ENCODE measurements at places on chromosomes 3 and 15.

- DNase-seq: no peak
Measured at GRCh38 chr15:63166219-63166618, 8.9 kb upstream of the RPS27L start.

- DNase-seq: no peak
Measured at GRCh38 chr15:78263907-78264303, 457 bp upstream of the DNAJA4 start.

- no peak for DNase-seq
Measured at GRCh38 chr3:39468108-39468436, 592 bp downstream of the MOBP start.

DNA sequence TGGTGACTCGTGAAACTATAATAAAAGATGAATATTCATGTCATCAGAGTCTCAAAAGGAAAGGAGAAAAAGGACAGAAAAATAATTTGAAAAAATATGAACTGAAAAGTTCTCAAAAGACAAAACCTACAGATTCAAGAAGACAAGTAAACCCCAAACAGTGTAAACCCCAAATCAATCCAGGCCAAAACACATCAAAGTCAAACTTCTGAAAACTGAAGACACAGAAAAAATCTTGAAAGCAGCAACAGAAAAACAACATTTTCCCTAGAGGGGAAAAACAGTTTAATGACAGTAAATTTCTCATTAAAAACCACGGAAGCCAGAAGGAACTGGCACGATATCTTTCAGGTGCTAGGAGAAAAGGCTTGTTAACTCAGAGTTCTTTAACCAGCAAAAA lies 143.8 kb downstream of the PEAK1 start:
- DNase-seq: no peak

- no peak for DNase-seq
Measured at GRCh38 chr15:25668901-25669300, 194.2 kb downstream of the ATP10A start.

GRCh38 chr3:185402561-185402960 lies 39.6 kb downstream of the MAP3K13 start:
- DNase-seq: no peak

DNA sequence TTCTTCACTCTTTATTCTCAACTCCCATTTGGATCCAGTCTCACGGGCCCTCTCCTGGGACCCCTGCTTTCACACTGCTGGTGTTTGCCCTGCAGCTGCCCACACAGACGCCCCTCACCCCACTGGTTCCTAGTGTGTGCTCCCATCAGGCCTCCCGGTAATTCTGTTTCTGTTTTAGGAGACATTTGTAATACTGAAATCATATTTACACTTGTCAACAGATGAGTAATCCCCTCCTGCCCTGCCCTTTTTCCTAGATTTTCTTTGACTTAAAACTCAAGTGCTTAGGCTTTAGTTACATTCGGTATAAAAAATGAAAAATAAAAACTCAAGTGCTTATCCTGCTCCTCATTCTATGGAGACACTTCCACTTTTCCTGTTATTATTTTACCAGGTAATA lies 18.4 kb upstream of the ABTB1 start:
- no peak for DNase-seq

DNA sequence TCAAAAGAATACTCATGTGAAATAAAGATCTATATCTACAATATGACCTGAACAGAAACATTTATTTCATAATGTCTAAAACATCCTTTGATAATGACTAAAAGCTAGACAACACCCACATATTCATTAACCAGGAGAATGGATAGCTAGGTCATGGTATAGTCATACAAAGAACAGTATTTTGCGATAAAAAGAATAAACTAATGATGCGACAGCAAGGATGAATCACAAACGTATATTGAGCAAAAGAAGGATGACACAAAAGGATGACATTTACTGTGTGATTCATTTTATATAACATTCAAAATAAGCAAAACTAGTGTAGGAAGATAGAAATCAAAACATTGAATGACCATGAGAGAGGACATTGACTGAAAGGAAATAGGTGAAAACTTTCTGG lies 1233.1 kb downstream of the OTOL1 start:
- no peak for DNase-seq

- DNase-seq: no peak
Measured at GRCh38 chr15:100940767-100941379, 21.7 kb downstream of the LRRK1 start.

GRCh38 chr3:111311709-111312235 lies 230.2 kb upstream of the CD96 start:
- no peak for DNase-seq

- no peak for DNase-seq
Measured at GRCh38 chr15:41011055-41011815, 58.0 kb downstream of the CHAC1 start.

DNA sequence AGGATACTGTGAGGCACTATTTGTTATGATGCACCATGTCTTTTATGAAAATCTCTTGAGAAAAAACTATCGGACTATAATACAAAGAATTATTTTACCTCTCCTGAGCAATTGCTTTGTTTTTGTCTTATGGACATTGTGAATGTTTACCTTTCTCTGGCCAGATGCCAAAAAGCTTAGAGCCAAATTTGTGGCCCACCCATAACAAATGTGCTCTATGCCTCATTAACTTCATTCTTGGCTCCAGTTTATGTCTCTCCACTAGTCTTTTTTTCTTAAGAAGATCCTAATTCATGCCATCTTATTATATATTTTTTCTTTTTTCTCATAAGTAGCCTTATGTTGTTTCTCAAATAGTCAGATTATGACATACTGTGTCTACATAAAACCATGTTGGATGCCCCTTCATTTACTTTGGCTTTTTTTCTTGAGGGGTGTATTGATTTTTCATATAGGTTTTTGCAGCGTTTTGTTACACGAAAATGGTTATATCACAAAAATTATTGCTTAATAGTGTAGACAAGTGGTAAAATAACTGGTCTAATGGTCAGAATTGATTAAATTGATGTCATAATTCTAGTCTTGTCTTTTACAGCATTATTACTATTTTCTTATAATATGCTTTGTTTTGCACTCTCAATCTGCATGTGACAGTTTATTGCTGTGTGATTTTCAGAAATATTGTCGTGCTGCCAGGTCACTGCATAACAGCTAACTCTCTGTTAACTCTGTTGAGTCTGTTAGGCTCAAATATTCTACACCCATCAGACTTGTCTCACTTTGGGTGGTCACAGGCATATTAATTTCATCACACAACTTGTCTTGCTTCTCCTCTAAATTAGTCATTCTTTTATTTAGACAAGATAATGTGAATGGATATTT lies 18.2 kb downstream of the SENP8 start:
- DNase-seq: no peak

DNA sequence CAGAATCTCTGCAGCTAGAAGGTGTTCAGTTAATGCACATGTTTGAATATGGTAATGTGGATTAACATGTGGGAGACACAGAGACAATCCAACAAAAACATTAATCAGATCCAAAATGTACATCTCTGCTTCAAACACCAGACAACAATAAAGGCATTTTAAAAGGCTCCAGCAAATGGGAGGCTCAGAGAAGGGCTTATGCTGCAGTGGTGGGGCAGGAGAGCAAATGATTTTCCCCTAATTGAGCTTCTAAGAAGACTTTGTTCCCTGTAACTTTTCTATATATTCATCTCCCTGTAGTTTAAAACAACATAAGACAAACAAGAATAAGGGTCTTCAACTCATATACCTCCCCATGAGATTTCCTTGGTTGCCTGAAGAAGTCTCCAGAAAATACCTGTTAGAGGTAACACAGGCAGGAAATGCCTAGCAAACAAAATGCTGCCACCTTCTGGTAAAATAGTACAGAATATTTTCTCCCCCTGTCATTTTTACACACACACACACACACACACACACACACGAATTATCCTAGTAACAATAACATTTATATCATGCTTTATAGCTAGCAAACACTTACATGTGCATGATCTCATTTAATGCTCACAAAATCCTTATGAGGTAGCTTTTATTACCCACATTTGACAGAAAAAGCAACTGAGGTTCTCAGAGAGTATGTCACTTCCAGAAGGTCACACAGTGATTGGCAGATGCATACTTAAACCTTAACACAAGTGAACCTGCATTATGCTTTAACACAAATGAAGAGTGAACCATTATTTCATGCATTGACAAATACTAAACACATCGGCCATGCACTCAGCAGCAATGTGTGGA lies 123.4 kb upstream of the MB21D2 start:
- no peak for DNase-seq

- DNase-seq: no peak
Measured at GRCh38 chr3:1131166-1131565, 38.3 kb downstream of the CNTN6 start.

GRCh38 chr15:52735231-52736089 lies 54.7 kb downstream of the ONECUT1 start:
- no peak for DNase-seq

DNA sequence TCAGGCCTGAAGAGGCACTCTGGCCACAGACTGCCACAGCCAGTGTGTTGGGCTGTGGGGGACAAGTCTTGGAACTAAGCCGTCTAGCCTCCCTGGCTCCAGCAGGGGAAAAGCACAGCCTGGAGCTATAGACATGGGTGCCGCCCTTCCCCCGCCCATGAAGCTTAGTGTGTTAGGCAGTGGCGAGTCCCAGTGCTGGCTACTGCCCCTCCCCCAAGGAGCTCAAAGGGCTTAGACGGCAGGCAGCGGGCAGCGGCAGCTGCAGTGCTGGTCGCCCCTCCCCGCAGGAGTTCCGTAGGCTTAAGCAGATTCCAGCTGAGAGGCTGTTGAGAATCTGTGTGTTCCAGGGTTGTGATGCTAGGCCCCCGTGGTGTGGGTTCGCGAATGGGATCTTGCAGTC lies 135.8 kb upstream of the RORA start:
- no peak for DNase-seq

DNA sequence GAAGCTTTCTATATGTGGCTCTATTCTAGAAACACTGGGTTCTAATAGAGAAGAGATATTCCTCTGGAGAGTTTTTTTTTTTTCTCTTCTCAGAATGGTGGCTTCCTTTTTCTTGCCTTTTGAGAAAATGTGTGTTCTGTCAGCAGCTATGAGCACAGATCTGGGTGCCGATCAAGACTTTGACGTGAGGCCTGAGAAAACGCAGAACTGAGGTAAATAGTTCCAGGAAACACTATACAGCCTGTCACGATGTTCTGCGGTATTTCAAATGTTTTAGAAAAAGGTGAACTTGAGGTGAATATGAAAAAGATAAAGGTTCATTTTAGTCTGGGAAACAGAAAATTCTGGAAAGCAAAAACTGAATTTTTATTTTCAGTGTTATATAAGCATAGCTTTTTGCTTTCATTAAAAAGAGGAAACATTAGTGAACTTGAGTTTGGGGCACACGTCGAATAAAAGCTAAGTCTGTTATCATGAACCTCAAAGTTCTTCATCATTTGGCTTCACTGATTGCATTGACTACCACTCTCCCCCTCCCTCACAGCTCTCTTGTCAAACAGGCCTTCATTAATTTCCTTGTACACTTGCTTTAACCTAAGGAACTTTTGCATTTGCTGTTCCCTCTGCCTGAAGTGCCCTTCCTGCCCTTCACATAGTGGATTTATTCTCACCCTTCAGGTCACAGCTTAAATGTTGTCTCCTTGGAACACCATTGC lies 265.1 kb downstream of the NFKBIZ start:
- DNase-seq: no peak

GRCh38 chr3:58581328-58582091 lies 4.3 kb upstream of the FAM107A start:
- no peak for DNase-seq

DNA sequence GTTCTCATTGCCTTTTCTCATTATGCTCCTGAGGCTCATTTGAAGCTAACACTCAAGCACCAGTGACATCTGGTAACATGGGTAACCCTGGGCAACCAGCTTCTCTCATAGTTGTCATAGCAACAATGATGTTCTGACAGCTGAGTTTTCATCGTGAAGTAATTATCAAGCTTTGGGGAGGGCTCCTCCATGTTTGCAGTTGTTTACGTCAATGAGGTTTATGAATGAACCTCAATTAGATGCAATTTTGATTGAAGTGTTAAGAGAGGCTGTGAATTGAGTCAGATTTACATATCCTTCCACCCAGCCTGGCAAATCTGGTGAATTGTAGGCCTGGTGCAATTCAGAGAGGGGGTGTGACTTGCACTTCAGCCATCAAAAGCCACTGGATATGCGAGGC lies 119.3 kb upstream of the CHD2 start:
- DNase-seq: no peak

- no peak for DNase-seq
Measured at GRCh38 chr3:181710345-181711291, 1.1 kb upstream of the SOX2 start.

- no peak for DNase-seq
Measured at GRCh38 chr3:50971487-50971924, 296.8 kb downstream of the DOCK3 start.

- no peak for DNase-seq
Measured at GRCh38 chr3:152835601-152836102, 721 bp downstream of the P2RY1 start.

DNA sequence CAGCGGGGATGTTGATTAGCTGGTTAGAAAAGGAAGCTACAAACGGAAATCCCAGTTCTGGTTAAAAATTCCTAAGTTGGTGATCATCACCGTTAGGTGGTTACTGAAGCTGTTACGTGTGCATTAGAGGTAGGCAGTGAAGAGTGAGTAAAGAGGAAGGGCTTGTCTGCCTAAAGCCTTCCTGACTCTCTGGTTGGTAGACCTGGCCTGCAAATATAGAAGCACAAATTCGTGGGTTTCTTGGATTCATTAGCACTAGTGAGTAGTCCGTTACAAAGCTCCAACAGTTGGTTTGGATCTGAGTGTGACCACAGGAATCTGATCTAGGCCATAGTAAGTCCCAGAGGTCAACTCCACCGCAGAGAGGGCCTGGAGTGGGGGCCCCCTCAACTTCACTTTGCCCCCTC lies 174.0 kb upstream of the TP63 start:
- DNase-seq: no peak

GRCh38 chr3:100335434-100335833 lies 877 bp downstream of the NIT2 start:
- no peak for DNase-seq

- DNase-seq: no peak
Measured at GRCh38 chr3:151226088-151226563, 23.1 kb upstream of the GPR171 start.

GRCh38 chr3:122665226-122665786 lies 15.3 kb upstream of the PARP14 start:
- DNase-seq: no peak

GRCh38 chr3:98817547-98818041 lies 54.5 kb downstream of the ST3GAL6 start:
- DNase-seq: no peak

DNA sequence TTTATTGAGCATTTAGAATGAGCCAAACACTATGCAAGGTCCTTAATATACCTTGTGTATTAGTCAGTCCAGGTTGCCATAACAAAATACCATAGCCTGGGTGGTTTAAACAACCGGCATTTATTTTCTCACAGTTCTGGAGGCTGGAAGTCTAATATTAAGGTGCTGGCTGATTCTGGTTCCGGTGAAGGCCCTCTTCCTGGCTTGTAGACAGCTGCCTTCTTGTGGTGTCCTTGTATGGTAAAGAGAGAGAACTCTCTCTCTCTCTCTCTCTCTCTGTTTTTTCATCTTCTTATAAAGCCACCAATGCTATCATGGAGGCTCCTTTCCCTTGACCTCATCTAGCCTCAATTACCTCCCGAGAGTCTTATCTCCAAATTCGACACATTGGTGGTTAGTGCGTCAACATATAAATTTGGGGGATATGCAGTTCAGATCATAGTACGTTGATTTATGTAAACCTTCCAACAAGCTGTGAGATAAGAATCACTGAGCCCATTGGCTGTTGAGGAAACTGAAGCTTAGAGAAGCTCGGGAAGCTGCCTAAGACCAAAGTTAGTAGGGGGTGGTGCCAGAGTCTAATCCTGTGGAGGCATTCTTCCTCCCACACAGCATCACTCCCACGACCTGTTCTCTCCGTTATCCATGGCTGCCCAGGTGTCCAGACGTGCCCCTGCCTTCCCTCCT lies 298.0 kb upstream of the PROK2 start:
- no peak for DNase-seq

GRCh38 chr3:62041681-62042080 lies 331.7 kb downstream of the FEZF2 start:
- no peak for DNase-seq
